HT1080 (cell line): ENCODE measurements at places on chromosomes 2 and 18. TPM values are rescaled to one million over a fixed set of nuclear protein-coding genes. Genes with fewer than 3 reads are reported as not detected.
A peak's percentile ranks its signal among the peaks of the same experiment; 100 is the strongest.

Gene TOGARAM2
- total RNA-seq: 0.17 and 0.59 TPM in 2 replicates

DNA sequence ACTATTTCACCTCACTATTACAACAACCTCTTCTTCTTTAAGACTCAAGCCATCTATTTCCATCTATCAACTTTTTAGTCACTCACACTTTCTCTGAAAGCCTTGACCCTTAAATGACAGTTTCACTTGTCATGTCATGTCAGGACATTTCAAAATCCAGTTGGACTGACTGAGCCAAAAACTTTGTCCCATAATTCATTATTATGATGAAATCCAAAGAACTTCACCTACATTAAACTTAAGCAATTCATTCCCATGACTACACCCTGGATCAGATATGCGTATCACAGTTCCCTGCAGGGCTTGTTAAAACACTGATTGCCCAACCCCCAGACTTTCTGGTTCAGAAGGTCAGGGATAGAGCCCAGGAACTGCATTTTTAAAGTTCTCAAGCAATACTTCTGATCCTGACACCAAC is 26.5 kb downstream of the LDAH start:
- DNase-seq: no peak

DNA sequence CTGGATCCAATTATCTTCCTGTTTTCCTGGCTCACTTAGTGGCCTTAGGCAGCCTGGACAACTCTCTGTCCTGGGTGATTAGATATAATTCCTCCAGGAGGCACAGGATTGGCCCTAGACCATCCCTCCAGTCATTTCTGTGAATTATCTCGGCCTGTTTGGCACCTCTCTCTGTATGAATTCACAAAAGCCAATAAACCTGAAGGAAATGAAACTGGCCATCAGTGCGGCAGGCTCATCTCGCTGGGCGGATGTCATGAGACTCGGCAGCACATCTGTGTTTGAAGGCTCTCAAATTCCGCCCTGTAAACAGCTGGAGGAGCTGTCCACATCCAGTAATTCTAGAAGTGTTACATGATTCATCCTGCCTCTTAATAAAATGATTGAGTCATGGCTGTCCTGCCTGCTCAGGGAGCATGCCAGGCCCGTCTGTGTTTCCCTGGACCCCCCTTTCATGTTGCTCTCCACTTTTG is 38.6 kb downstream of the ACOXL start:
- peak; percentile 65 for DNase-seq

Gene FLACC1
- 0.53 and 1.9 TPM in 2 replicates for total RNA-seq

Gene MAL
- total RNA-seq: not detected in 2 replicates

Gene CRYGC
- total RNA-seq: 0.17 TPM in 1 of 2 replicates, not detected in the other

DNA sequence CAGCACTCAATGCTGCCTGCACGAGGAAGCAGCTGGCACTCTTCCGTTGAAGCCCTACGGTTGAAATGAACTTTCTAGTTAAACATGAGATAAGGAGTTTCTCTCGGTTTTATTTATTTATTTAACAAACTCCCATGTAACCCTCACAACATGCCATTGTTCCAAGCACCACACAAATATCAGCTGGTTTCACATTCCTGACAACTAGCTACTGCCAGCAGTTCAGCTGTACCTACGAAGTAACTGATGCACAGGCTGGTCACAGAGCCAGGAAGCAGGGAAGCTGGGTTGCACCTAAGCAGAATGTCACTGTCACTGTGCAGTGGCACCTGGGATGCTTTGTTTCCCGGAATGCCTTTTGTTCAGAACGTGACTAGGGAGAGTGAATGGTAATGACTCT is 18.1 kb downstream of the TIMM21 start:
- no peak for DNase-seq

Gene ASXL2
- total RNA-seq: 13.2 and 13.9 TPM in 2 replicates

GRCh38 chr2:236915726-236916125 is 170.0 kb upstream of the COPS8 start:
- DNase-seq: no peak

Gene HOXD1
- not detected in 2 replicates for total RNA-seq

- no peak for DNase-seq
These were observed 259.7 kb downstream of the TMX3 start for GRCh38 chr18:68455229-68455603.

DNA sequence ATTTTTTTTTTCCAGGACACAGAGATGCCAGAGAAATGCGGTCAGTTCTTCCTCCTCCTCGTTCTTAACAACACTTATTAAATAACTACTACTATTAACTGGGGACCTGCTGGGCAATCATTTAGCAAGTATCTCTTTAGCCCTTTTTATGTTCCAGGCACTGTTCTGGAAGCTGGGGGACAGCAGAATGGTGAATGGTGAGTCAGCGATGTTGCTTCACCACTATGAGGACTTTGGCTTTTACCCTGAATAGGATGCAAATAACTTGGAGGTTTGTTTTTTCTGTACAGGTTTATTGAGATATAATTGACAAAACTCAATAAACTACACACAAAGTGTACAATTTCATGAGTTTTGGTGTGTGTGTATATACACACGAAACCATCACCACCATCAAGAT is 179.9 kb upstream of the MSH6 start:
- no peak for DNase-seq

Gene SPDYA
- 0.19 and 0.33 TPM in 2 replicates for total RNA-seq

GRCh38 chr2:134835471-134835870 is 2.9 kb upstream of the ACMSD start:
- no peak for DNase-seq

- no peak for DNase-seq
These were observed 534 bp upstream of the SOCS6 start for GRCh38 chr18:70288171-70288850.

DNA sequence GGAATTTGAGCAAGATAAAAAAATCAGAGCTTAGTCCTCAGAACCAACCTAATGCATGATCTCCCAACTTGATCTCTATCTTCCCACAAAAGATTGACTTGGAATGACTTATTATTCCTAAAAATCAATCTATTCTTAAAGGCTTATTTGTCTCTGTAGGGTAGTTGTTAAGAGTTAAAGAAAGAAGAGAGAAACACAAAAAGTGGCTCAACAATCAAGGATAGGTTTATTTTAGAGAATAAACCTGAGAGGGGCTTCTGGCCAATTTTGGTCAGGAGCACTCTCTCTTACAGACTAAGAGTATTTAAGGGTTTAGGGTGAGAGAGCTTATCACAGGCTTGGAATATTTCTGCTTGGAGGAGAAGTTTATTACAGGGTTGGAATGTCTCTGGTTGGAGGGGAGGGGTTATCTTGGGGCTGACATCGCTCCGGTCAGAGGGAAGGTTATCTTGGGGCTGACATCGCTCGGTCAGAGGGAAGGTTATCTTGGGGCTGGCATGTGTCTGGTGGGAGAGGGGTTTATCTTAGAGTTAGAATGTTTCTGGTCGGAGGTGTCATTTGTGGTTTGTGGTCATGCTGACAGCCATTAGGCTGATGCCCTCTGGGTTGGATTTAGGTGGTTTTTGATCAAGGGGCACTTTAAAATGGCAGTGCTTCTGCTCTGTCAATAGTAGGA is 2.4 kb upstream of the MFF start:
- no peak for DNase-seq

Gene TUBA3E
- total RNA-seq: 11.1 and 14.6 TPM in 2 replicates

Gene SCN3A
- total RNA-seq: 0.23 and 1.5 TPM in 2 replicates

DNA sequence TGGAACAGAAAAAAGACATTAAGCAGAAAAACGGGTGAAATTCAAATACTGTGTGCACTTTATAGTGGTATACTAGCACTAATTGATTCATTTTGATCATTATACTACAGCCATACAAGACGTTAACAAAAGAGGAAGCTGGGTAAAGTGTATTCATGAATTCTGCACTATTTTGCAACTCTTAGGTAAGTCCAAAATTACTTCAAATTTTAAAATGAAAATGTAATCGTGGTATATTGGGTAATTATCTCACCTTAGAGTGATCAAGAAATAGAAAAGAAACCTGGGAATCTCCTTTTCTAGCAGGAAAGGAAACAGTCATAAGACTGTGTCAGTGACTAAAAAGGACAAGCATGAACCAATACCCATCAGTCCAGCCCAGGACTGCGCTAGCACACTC is 5.4 kb downstream of the TGFBRAP1 start:
- DNase-seq: no peak

DNA sequence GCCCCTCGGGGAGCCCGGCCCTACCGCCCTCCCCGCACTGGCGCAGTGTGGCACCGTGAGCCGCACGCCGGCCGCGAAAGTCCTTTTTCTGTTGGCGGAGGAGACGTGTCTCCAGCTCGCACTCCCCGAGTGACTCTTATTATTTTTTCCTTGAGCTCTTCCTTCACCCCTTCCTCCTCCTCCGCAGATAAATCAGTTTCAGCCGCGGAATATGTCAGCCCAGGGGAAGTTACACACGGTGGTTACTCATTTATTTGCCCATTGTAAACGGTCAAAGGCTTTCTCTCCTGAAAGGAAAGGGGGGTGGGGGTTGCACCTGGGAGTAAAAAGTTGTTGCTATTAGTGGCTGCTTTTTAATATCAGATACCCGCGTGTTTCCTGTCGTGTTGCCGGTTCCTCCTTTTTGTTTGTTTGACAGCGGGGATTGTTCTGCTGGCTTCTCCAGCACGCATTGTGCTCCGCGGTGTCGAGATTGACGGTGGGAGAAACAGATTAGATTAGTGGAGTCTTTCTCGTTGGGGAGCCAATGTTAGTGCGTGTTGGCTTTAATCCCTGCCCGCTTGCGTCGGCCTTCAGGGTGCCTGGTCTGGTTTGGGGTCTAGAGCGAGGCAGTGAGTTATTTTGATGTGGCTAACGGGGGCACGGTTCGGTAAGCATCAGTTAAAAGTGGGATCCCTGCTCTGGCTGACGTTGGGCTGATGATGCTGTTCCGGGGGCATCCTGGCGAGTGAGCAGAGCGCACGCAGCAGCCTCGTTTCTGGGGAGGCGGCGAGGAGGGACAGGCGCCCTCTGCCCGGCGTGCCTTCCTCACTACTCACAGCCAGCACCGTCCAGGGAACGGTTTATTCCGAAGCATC is 1.6 kb downstream of the CRIM1 start:
- DNase-seq: peak; percentile 79

DNA sequence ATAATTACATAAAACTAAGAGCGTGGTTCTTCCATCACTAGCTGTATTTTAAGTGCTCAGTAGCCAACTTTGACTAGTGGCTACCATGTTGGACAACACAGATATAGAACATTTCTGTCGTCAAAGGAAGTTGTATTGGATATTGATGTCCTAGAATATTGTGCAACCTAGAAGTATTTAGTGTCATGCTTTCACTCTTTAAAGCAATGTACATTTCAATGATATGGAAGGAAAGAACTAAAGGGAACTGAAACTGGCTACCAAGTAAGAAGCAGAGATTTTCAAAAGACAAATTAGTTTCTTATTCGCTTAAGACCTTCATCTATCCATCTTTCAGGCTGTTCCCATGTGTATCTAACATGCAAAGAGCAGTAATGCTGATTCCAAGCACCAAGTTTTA is 85.4 kb upstream of the EML6 start:
- no peak for DNase-seq

DNA sequence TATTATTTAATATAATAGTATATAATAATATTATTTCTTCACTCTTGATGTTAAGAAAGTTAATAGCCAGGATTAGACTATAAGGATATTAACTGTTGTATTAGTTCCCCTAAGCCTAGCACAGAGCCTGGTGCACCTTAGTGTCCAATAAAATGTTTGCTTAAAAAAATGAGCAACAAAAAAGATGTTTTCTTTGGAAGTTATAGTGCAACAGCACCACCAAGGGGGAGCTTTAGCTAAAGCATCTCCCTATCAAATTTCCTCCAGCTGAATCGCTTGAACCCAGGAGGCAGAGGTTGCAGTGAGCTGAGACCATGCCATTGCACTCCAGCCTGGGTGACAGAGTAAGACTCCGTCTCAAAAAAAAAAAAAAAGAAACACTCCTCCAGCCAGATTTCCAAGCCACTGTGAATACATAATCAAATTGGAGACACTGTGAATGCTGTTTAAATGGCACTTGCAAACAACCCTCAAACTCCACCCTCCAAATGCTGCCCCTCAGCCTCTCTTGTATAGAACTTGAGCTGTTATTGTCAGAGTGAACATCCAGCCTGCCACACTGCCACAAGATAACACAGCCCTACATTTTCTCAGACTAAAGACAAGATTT is 221.9 kb downstream of the DYM start:
- DNase-seq: peak; percentile 34

DNA sequence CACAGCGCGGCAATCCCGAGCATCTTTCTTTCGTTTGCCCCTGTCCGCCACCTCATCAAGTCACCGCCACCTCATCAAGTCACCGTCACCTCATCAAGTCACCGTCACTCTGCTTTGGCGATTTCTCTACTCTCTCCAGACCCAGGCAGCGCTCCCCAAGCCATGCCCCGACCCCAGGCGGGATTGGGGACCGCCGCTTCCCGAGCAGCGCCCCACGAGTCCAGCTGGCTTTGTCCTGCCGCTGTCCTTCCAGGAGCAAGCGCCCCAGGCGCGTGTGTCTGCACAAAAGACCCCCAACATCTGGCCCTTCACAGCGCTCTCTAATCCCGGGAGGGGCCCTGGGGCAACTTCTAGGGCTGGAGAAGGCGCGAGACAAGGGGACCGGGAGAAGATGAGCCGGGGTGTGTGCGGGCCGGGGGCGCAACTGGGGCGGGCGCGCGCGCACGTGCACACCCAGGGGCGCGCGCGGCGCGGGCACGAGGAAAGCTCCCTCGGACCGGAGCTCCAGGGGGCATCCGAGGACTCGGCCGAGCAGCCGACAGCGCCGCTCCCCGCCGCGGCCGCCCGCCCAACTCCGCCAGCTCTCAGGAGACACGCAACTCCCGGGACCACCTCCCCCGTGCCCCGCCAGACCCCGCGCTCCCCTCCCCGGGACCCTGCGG is 633 bp upstream of the RNF152 start:
- DNase-seq: peak; percentile 21

GRCh38 chr2:141778315-141778835 is 352.4 kb downstream of the LRP1B start:
- no peak for DNase-seq

GRCh38 chr2:104734937-104735586 is 118.9 kb upstream of the POU3F3 start:
- DNase-seq: peak; percentile 53

DNA sequence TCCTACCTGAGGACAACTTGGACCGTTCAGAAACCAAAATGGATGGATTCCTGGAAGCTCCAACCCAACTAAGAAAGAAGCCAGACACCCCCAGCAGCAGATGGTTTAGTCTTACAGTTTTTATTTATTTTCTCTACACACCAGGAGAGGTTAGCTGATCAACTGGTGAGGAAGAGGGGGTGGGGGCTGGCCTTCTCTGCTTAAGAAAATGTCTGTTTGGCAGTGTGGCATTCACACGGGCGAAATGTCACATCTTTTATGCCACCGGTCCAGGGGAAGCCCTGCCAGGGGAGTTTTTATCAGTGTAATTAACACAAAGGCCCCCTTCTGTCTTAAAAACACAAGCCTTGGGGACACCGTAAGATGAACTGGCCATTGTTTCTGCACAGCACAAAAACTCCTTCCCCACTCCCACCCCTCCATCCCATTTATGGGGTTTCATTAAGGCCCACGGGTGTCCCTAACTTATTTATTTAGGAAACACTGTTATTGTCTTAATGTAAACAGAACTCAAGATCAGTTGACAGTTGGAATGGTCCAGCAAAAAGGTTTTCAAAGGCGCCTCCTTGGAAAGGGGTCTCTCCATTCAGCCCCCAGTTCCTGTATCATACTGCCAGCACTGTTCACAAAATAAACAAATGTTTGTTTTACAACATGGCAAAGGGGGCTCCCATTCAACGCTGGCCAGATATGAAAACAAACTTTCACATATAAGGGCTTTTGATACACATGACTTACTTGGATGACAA is 217.0 kb downstream of the C1D start:
- no peak for DNase-seq

Gene ITPRIPL1
- total RNA-seq: 0.23 and 0.73 TPM in 2 replicates

- no peak for DNase-seq
These were observed 17.3 kb downstream of the SALL3 start for GRCh38 chr18:78996741-78997490.

Gene TLX2
- total RNA-seq: not detected in 2 replicates
